ENCODE measurements at places on chromosomes 1 and 21. TPM values are rescaled to one million over a fixed set of nuclear protein-coding genes. Genes with fewer than 3 reads are reported as not detected.

Gene SAMD11
- total RNA-seq, result 2.1 TPM

Gene ESPN
- total RNA-seq, result 0.77 TPM

GRCh38 chr1:14323568-14324247 is 274.8 kb upstream of the KAZN start:
- no peak for DNase-seq

GRCh38 chr1:170592591-170593111 is 60.7 kb downstream of the GORAB start:
- DNase-seq, result no peak

Gene AMY1A
- total RNA-seq, result not detected

Gene ABCA4
- 0.55 TPM for total RNA-seq

Data from left ventricle myocardium superior (tissue), 1 donor.